Right kidney (tissue), 9 donors: ENCODE measurements at places on chromosomes 2 and 18.
A peak's percentile ranks its signal among the peaks of the same experiment; 100 is the strongest.

DNA sequence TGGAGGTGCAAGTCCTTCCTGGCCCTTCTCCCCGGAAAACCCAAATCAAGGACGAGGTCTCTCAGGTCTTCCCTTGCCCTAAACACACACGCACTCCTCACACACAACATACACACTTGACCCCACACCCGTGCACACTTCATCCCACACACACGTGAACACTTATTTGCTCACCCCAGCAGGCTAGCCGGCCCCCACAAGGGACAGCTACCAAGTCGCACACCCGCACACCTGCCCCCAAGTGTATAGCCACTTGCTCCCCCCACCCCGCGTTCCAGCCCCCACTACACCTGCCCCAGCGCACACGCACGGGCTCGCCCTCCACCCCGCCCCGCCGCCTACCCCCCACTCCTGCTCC is 359 bp downstream of the TGFBRAP1 start:
- no peak for DNase-seq

DNA sequence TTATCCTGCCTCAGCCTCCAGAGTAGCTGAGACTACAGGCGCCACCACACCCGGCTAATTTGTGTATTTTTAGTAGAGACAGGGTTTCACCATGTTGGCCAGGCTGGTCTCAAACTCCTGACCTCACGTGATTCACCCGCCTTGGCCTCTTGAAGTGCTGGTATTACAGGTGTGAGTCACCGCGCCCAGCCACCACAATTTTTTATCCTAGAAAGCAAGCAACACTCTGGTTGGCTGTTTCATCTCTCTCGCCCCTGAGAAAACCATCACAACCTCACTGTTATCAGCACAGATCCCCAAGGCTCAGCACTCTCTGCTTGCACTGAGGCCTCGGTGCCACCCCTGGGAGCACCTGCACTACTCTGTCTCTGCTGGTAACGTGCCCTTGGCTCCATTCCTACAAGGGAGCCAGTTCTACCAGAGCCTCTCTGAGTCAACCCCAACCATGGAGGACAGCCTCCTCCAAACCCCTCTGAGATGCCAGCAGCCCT is 134.8 kb upstream of the AGAP1 start:
- no peak for DNase-seq

DNA sequence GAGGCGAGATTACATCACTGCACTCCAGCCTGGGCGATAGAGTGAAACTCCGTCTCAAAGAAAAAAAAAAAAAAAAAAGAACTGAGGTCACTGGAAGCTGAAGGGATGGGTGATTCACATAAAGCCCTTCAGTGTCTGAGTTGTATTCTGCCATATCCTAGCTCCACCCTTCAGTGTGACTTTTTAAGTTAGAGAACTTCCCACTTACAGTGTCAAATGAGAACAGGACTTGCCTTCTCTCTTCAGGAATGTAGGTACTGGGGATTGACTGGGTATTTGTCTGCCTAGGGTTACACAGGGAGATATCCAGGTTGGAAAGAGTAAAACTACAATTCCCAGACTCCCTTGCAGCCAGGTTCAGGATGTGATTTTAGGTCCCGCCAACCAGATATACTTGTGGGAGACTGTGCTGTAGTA is 37.9 kb downstream of the EHD3 start:
- DNase-seq, result no peak

DNA sequence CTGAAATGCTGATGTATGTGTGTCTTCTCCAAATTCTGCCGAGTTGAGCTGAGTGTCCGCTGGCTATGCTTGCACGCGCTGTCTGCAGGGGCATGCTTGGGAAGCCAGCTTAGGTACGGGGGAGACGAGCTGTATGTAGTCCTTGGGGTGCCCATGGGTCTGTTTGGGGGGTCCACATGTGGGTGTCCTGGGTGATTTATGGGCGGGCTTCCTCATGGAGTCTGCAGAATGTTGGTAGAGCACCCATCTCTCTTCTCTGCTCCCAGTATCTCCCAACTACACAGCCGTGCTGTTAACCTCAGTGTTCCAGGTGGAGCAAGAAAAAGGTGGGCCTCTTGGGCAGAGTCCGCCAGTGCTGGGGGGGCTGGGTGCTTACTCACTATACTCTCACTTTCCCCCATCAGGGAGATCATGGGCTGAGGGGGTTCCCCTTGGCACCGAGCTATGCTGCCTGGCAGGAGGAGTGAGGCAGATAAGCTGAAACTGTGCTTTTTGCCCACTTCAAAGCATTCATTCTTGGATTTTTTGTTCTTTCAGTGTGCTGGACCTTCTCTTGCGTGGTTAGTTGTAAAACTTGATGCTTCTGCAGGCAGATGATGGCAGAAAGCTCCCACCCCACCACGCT is 128.2 kb upstream of the ALKAL2 start:
- no peak for DNase-seq

- DNase-seq, result peak; percentile 90
These were observed 37.8 kb upstream of the MRPL19 start for GRCh38 chr2:75608684-75609333.

DNA sequence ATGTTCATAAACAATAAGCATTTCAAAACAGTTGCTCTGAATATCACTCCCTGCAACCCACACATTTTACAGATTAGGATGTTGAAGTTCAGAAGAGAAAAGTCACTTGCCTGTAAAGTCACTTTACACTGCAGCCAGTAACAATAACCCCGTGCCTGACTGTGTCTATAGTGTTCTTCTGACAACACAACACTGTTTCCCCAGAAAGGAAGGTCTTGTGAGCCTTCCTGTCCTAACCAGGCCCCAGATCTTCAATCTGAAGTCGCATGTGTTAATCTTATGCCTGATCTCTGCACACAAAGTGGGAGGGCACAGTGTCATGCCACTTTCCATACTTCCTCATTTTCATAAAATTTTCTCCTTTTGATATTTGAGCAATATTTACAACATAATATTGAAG is 120.2 kb downstream of the FEZ2 start:
- no peak for DNase-seq

DNA sequence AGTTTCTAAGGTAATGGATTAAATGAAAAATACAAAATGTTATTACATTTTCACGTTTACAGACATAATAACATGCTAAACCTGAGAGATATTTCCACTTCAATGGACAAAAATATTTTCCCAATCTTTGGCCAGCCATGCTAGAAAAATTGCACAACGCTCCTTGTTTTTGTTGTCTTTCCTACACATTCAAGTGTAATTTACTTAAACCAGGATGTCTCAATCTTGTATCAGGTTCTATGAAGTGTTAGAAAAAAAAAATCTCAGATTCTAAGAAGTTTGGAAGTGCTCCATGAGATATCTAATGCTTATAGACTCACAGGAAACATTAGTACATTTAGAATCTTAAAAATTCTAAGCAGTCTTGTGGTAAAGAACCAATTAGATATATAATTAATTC is 141.8 kb upstream of the SLC35G4 start:
- DNase-seq, result no peak

DNA sequence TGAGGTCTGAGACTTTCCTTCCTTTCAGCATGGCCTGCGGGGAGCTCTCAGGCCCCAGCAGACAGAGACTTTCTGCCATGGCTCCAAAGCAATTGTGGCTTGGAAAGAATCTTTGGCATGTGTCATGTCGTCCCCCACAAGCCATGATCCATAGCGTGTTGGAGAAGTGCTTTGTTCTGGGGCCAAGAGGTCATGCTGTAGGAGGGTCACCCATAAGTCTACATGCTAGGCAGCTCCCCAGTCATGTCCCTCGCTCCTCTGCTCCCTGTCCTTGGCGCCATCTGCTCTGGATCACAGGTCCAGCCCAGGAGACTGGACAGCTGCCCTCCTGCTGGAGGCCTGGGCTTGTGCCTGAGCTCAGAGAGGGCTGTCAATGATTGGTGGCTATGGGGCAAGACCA is 78.8 kb upstream of the LCLAT1 start:
- peak; percentile 46 for DNase-seq

DNA sequence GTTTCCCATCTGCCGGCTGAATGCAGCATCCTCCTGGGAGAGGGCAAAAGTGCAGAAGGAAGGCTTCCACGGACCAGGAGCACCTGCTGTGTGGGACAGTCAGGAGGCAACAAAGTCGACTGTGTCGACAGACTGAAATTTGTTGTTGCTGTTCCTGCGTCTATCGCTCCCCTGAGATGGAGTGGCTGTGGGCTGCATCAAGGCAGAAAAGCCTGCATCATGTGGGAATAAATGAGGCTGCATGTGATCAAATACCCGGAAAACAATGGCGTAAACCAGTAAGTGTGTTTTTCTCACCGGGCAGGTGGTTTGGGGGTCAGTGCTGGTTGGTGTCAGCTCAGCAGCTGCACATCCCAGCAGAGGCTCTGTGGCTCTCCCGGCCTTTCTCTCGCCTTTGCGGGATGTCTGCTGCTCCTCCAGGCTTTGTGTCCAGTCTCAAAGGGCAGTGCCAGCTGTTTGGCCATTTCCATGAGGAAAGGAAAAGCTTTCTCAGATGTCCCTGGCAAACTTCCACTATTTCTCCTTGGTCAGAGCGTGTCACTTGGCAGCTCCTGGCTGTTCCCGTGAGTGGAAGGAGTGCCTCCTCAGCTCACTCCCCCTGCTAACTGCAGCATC is 262.4 kb downstream of the NDUFA10 start:
- DNase-seq, result no peak

DNA sequence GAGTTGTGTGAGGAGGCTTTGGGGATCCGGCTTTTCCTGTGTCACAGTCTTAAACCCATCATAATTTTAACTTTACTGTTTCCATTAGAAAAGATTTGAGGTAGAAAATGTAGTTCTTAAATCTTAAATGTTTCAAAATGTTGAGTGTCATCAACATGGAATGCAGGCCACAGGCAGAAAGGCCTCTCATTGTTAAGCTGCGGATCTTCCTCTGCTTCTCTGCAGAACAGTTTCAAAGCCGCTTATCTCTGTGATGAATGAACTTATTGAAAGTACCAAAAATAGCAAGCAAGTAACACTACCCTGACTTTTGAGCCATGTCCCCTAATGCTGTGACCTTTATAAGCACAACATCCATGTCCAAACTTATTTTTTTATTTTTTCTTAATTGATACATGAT is 1645.8 kb downstream of the DPP10 start:
- DNase-seq, result no peak

DNA sequence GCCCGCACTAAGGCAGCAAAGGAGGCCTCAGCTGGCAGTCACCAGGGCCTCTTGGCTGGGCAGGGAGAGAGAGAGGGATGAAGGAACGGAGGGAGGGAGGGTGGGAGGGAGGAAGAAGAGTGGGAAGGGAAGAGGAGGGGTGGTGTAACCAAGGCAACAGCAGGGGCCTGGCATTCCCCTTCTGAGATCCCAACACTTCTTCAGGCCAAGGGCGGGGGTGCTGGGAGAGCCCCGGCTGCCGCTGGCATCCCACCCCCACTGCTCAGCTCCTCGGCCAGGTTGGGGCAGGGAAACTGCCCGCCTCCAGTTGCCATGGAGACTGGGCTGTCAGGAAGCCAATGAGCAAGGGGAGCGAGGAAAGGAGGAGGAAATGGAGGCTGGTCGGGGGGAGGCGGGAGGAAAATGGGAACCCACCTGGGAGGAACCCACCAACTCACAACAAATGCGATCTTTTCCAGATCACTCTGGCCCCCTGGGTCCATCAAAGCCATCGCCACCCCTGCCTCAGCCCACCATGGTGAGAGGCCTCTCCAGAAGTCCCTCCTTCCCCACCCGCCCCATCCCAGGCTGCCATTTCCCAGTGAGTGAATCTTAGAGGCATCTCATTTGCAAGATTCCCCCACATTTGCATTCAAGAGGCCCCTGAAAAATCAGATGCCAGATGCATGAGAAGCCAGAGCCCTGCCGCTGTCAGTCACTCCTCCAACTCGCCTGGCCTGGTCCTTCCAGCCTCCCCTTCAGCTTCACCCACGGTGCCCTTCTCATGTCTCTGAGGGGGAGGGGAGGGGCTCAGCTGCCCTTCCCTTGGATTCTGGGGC is 12.4 kb downstream of the SH2D6 start:
- DNase-seq, result peak; percentile 65

DNA sequence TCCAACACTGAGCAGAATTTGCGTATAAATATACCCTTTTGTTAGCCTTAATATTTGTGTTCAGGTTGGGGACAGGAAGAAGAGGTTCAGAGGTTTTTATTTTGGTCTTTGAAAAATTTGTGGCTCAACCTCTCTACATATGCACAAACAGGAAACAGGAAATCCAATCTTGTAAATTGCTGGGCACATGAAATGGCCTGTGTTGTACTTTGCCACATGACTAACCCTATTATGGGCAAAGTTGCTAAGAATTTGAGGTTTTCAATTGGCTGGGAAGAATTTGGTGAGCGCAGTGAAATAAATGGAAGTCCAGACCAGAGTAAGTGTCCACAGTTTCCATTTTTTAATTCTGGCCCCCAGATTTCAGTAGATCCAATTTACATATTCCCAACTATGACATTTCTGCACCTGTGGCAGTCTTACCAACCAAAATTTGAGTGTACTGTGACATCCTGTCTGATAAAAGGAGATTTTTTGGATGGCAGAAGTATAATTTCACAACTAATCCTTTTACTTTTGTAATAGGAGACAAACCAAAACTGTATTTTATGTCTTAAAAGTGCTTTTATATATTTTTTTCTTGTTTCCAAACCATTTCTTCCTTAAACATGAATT is 63.6 kb downstream of the COX7A2L start:
- no peak for DNase-seq

DNA sequence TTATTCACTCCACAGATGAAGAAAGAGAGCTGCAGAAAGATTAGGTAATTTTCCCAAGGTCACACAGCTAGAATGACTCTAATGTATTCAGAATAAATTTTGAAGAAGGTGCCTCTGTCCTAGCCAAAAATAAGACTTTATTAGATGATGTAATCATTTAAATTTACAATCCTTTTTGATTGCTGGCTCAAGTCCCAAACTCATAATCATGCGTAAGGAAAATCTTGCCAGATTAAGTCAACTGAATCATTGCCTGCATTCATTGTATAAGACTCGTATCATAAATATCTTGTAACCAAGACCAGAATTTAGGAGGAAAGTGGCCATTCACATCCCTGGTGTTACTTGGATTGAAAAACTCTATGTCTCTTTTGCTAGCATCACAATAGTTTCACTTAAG is 53.1 kb upstream of the STK39 start:
- DNase-seq, result no peak

- no peak for DNase-seq
These were observed 14.2 kb downstream of the TWSG1 start for GRCh38 chr18:9348766-9349165.

DNA sequence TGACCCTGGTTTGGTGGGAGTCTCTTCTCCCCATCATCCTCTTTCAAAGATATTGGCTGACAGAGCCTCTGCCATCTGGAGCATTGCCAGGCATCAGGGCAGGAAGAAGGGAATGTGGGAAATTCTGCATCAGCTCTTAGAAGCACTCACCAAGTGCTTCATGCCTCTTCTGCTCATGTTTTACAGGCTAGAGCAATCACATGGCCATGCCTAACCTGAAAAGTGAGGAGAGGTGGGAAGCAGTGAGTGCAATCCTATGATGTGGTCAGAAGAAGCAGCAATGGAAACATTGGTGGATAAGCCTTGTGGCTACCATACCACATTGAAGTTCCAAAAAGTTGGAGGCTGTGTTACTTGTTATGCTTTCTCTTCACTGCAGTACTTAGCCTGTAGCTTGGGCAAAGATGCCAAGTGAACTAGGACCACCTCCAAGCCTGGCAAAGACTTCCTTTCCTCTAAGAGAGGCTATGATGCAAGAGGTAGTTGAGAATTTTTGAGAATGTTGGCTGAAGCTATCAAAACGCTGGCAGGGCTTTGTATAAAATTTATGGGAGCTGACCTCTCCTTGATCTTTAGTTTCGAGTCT is 64.1 kb downstream of the BCL2L11 start:
- no peak for DNase-seq
